Natural killer cell (primary cell): ENCODE measurements at places on chromosomes 11 and 22.

GRCh38 chr11:129453293-129453721 is 77.7 kb downstream of the BARX2 start:
- no peak for DNase-seq

- DNase-seq, result peak; percentile 93
Observed at GRCh38 chr22:22810018-22810427, 77.6 kb upstream of the IGLL5 start.

- DNase-seq, result no peak
Observed at GRCh38 chr22:26525946-26526564, 13.8 kb upstream of the TFIP11 start.

GRCh38 chr22:43183496-43184277 is 3.2 kb downstream of the TTLL12 start:
- DNase-seq, result no peak

- DNase-seq, result no peak
Observed at GRCh38 chr11:74729397-74729796, 1.8 kb downstream of the CHRDL2 start.
